RWPE1 (cell line): ENCODE measurements at places on chromosomes 3 and 15.

GRCh38 chr3:66000506-66000905 is 38.2 kb downstream of the MAGI1 start:
- DNase-seq: no peak

DNA sequence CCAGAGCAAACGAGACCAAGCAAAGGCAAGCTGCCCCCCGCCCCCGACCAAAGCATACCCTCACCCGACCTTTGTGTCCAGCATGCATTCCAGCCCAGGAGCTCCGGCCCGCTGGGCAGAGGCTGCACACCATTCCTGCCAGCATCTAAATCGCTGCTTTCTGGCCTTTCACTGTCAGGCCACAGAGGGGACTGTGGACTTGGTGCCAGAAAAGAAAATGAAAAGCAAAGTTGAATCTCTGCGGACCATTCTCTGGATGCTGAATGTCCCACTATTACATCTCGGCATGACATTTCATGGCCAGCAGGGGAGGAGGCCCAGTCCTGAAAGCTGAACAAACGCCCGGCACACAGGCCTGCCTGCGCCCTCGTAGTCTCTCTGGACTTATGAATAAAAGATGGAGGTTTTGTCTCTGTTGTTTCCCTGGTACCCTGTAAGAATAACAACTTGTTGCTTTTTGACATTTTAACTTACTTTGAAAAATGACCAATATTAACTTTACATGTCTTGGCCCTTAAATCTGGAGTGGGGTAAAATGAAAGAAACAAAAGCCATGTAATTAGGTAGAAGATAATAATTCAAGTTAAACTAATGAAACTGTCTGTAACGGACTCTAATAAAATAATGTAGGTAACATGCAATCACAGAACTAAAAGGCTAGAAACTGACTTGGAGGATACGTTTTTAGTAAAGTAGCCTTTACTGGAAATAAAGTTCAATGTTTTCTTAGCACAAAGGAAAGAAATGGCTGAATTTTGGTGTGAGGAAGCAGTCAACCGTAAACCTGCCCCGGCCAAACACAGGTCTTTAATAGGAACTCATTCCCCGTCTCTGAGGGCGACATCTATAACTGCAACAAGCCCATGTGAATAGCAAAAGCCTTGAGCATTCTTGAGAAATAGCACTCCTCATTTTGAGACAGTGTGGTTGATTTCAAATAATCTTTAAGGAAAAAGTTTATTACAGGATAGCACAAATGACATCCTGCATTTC is 12.7 kb downstream of the IL17RD start:
- DNase-seq: no peak

DNA sequence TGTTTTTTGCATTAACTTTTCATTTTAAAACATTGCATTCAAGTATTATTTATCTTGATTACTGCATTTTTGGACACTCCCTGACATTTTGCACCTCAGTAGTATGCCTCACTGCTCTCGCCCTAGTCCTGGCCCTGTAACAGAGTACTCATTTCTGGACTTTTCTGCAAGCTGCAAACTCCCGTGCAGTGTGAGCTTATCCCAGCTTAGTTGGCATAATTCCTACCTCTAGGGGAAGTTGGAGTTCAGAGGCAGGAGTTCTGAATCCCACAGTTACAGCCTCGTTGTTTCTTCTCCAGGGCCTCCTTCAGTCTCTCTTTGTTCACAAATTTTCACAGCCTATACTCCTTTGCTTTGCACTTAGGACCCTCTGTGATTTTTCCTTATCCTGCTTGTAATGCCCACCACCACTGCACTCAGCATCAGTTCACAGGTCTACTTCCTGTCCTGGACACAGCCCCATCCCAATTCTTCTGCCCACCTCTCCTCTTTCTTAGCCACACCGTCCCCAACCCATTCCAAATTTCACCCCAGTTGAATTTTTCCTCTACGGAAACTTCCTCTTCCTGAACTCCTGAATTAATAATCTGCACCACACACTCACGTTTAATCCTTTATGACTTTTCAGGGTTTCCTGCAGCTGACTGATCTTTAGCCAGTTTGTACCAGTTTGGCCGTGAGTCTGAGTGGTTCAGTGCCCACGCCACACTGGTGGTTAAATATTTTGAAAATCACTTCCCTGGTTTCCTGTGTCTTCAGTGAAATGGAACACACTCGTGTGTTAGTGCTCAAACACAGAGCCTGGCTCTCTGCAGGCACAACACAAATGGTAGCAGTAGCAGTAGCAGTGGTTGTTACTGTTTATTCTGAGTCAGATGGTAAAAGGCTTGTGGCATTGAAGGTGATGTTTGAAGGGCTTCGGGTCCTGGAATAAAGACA is 6.3 kb upstream of the CTSH start:
- DNase-seq: no peak

DNA sequence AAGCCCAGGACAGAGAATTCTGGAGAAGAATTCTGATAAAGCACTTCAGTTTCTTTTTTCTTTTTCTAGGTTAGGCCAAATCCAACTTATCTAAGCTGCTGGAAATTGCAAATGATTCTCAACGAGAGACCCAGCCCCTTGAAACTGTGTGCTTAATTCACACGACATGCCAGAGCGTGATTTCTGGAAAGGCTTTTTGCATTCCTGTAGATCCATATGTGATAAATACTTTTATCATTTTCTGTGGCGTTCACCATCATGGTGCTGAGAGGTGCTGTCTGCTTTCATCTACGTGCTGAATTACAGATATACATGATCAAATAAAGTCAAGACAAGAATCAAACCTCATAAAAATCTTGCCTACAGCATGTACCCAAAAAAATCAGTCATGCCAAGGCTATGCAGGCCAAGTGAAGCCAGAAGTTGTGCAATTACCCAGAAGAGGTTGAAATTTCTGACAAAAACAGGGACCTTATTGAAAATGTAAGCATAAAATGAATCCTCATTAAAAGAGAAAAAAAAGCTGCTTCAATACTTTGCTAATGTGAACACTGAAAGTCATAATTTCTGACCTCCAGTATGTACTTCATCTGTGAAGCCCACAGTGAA is 10.8 kb upstream of the MEF2A start:
- no peak for DNase-seq

- DNase-seq: no peak
These were observed 459.4 kb upstream of the TGFBR2 start for GRCh38 chr3:30146978-30147377.

DNA sequence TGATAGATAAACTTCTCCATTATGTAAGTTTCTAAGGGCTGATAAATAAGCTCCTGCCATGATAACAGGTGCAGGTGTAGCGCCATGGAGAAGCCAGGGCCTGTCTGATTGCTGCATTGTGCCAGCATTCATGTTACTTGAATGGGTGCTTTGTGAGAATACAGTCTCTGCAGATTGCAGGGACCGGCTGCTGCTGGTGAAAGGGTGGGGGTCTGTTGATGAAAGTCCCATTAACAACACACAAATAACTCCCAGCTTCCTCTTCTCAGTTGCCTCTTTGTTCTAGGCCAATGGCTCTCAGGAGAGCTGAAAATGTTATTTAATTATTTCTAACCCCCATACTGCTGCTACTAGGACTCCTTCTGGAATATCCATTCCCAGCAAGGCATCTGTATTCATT is 77.2 kb downstream of the RTP4 start:
- DNase-seq: no peak

- DNase-seq: no peak
These were observed 424 bp downstream of the EAF2 start for GRCh38 chr3:121835465-121835801.

DNA sequence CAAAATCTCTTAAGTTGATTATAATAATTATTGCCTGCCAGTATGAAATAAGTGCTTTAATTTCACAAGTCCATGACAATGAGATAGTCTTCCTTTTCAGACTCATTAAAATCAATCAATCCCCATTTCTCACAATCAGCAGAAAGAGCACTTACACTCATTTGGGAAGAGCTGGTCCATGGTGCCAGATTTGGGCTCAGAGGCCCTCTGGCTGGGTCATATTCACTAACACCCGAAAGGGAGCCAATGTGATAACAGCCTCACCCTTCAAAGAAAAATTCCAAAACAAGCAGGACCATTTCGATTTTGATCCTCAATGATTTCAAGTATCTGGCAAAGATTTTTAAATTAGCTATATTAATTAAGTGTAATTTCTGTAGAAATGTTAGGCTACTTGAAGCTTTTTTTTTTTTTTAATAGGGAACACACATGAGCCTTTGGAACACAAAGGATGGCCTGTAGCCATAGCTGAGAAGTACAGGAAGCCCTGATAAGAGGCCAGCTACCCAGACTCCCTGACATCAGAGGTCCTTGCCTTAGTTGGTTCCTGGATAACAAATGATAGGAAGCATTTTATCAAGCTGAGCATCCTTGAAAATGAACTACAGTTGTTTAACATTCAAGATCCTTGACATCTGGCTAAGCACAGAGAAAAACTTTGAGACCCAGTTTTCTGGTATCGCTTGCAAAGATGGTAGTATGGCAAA is 17.1 kb downstream of the MCF2L2 start:
- DNase-seq: no peak

GRCh38 chr3:184656829-184657681 is 54.8 kb downstream of the MAGEF1 start:
- peak; percentile 37 for DNase-seq

DNA sequence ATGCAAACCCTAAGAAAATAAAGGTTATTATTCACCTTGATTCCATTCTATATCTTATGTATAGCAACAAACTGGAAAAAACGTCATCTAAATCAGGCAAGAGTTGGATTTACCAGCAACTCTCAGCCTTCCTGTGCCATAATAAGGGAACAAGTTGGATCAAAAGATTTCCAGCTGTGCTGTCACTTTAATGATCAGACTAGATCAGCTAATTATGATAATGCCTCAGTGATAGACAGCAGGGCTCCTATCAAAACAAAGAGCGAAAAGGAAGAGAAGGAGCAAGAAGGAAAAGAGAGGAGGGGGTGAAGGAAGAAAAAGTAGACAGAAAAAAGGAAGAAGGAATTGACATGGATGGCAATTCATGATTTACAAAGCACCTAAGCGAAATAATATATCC is 36.7 kb upstream of the BCL6 start:
- DNase-seq: no peak

- peak; percentile 96 for DNase-seq
These were observed 237.0 kb downstream of the UACA start for GRCh38 chr15:70526221-70526973.

DNA sequence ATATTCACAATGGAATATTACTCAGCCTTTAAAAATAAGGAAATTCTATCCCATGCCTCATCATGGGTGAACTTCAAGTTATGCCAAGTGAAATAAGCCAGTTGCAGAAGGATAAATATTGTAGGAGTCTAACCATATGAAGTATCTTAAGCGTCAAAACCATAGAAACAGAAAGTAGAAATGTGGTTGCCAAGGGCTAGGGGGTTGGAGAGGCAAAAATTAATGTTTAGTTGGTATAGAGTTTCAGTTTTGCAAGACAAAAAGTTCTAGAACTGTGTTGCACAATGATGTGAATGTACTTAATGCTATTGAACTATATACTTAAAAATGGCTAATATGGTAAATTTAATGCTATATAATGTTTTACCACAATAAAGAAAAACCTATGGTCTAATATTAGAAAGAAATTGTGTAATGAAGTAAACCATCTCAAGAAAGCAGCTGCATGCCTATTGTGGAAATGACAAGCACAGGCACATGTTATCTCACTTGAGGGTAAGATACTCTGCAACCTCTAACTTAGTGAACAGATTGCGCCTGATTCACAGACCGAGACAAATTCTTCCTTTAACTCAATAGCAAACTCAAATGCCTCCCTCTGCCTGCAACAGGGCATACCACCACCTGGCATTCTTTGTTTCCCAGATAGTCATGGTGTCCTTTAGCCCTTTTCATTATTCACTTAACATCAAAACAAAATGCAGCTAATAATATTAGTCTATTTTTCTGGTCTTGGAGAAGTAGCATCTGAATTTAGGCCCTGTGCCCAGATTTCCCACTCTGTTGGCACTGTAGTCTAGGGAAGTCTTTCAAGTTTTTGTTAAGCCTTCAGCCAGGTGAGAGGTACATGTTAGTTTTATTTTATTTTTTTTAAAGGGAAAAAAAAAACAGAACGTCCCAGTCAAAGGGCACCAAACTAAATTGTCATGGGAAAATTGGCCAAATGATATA is 80.2 kb upstream of the ACP3 start:
- DNase-seq: no peak

DNA sequence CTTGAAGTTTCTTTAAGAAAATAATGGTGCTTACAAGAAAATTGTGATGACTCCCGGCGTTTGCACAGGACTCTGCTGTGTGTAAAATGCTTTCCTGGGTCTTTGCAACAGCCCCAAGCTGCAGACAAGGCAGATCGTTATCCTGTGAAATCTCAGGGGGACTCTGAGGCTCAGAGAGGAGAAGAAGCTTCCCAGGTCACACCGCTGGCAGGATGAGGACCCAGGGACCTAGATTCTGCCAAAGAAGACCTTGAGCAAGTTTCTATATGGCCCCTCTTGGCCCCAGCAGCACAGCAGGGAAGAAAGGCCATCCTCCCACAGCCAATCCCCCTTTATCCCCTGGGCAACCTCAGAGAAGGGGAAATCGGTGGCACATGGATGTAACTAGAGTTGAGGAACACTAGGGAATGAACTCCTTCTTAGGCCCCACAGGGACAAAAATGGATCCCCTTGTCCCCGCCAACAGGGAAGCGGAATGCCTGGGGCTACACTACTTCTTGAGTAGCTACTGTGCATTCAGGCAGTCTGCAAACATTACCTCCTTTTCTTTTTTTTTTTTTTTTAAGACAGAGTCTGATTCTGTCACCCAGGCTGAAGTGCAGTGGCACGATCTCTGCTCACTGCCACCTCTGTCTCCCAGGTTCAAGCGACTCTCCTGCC is 72.8 kb downstream of the CPN2 start:
- DNase-seq: no peak

GRCh38 chr3:46883054-46883829 is 5.7 kb downstream of the PTH1R start:
- no peak for DNase-seq
